Cerebellar nuclear complex (tissue), 1 donor: ENCODE measurements at places on chromosomes 3 and 15.

DNA sequence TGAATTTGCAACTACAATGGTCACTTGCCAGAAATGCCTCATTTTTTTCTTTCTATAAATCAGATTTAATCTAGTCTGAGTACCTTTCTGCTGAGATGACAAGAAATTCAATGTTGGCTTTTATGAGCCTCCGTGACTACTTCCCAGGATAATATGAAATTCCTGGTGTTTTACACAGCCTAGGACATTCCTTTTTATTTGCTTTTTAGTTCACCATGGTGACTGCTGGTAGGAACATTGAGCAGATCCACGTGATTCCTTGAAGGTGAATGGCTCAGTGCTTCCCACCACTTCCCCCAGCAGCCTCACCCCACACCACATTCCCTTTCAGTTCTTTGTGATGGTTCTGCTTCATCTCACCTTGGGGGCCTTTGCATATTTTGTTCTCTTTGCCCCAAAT, 4.3 kb upstream of the NPTN start:
- DNase-seq: no peak

DNA sequence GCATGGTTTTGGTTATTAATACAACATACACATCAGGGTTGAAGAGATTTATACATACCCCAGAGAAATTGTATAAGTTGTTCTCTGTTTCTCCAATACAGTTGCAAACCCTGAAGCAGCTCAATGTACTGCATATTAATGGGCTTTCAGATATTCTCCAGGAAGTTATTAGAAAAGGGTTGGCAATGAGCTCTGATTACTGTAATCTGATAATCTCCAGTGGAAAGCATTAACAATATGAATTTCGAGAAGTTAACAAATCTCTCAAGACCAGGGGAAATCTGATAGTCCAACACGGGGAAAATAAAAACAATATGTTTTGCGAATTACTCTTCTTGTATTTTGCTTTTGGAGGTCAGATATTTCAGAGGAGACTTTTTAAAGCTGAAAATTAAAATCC, 950.1 kb downstream of the TBL1XR1 start:
- DNase-seq: no peak

DNA sequence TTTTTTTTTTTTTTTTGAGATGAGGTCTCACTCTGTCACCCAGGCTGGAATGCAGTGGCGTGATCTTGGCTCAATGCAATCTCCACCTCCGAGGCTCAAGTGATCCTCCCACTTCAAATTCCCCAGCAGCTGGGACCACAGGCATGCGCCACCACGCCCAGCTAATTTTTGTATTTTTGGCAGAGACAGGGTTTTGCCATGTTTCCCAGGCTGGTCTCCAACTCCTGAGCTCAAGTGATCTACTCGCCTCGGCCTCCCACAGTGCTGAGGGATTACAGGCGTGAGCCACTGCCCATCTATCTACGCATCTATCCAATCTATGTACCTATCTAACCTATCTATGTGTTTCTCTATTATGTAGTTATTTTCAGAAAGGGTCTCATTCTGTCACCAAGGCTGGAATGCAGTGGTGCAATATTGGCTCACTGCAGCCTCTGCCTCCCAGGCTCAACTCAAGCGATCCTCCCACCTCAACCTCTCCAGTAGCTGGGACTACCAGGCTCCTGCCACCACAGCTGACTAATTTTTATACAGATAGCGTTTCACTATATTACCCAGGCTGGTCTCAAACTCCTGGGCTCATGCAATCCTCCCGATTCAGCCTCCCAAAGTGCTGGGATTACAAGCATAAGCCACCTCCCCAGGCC, 20.2 kb upstream of the GPX1 start:
- DNase-seq: no peak

DNA sequence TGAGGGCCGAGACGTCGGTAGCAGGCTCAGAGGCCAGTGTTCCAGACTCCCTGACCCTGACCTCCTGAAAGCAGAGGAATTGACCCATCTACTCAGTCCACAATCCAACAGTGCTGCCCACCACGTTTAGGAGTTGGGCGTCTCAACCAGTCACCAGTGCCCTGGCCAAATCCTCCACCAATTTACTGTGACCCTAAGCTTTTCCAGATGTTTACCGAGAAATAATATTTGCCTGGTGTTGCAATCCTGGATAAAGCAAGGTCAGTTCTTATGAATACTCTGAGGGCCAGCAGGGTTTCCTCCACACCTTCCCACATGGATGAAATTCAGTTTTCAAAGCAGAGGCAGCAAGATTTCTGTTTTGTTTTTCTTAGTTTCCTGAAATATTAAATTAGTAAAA, 7.5 kb upstream of the APOD start:
- no peak for DNase-seq

GRCh38 chr3:166484470-166484869, 647.2 kb upstream of the BCHE start:
- no peak for DNase-seq

GRCh38 chr15:52008698-52009434, 10.2 kb upstream of the MAPK6 start:
- DNase-seq: no peak

DNA sequence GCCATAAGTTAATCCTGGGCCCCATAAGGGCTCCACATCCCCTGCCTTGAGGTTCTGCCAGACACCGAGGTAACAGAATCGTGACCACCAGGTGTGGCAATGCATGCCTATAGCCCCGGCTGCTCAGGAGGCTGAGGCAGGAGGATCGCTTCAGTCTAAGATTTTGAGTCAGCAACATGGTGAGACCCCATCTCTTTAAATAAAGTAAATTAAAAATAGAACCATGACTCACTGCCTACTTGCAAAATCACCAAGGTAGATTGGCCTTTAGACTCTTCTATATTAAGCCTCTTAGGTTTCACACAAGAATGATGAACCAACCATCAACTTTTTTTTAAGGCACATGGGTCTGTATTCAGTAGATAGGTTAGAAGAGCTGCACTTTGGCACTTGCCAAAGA, 9.7 kb downstream of the WDR5B start:
- DNase-seq: no peak

DNA sequence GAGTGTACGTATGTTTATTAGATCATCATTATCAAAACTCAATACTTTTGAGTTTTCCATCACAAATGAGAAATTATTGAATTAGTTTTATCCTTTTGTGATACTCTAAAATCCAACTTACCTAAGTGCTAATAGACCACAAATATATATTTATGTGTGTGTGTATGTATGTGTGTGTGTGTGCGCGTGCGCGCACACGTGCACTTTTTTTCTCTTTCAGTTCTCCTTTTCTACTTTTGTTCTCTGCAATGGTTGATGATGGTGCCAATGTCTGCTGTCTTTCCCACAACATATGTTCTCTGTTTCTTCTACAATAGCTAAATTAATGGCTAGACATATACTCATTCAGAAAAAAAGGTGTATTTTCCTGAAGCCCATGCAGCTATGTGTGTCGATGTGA, 571.6 kb upstream of the ARPP21 start:
- DNase-seq: no peak

DNA sequence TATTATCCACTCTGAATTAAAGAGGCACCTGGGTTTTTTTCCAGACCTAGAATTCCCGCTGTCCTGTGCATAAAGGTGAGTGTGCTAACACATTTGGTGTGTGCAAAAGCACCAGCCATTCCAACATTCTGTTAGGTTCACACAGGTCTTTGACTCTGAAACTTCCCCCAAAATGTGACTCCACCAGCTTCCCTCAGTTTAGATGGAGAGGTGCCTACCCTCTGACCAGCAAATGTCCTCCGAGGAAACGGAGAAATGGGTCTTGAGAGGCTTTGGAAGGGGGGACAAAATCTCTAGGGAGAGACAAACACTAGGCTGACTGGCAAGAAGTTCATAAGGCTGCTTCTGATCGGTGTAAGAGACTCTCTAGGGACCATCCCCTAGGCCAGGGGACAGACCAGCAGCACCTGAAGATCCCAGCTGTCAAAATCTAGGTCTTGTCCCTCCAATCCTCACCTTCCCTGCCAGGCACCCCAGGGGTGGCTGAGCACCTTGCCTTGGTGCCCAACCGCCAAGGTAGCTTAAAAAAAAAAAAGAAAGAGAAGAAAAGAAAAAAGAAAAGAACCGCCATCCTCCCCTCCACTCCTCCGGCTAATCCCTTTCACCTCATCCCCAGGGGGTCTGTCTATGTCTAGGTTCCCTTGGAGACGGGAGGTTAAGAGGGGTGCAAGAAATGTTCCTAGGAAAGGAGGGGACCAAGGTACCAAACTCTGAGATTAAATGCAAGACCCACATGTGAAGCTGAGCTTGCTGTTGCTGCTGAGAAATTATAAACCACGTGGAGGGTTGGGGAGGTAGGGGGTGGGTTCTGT, 2.0 kb upstream of the MECOM start:
- no peak for DNase-seq

GRCh38 chr3:59444676-59445075, 394.9 kb upstream of the CFAP20DC start:
- DNase-seq: no peak

- DNase-seq: no peak
These were observed 1.0 kb downstream of the USP8 start for GRCh38 chr15:50425219-50425618.

GRCh38 chr15:54810496-54810895, 386.2 kb downstream of the RSL24D1 start:
- DNase-seq: no peak

DNA sequence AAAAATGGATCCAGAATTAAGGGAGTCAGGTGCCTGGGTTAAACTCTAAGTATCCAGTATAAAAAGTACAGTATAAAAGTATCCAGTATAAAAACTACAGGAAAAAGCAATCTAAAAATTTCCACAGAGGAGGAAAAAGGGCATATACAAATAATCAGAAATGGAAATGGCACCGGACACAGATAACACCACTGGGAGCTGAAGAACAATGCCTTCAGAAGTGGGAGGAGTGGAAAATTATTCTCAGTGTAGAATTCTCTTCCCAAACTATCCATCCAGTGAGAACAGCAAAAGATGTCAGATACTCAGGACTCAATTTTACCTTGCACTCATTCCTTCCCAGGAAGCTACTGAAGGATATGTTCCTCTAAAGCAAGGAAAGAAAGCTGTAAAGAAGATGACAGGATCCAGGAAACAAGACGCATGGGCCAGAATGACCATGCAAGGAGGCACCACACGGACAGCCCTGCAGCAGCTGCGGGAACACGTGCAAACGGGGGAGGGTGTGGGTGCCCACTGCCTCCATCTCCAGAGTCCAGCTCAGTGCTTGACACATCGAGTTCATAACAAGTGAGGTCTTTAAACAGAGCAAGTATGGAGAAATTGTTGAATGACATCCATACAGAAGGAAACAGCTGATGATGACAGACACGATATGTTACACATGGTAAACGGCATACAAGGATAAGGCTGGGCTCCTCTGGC, 68.5 kb downstream of the CHSY1 start:
- DNase-seq: no peak

DNA sequence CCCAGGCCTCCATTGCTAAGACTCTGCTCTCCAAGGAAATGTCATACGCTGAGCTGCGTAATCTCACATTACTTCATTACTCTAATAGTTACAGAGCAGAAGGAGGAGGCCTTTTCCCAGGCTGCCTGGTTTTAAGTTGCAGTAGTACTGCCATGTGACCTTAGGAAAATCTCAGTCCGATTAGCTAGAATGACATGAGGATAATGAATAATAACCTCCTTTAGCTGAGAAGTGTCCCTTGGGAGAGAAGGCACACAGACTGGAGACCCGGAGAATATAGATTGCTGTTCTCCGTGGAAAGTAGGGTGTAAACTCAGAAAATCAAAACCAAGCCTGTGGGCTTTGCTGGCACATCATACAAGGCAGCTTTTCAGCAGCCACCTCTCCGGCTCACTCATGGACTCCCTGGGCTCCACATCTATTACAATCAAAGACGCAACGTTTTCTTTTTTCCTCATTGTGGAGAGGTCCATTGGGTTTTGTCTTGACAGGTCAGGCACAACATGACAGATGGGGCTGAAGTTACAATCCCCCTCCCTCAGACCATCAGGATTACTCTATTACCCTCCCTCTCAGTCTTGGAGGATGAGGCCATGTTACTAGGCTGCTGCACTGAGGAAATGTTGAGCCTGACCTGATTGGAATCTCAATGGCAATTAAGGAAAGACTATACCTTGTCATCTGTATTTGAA, 134.8 kb upstream of the MB21D2 start:
- no peak for DNase-seq

- no peak for DNase-seq
These were observed 111.4 kb upstream of the ALCAM start for GRCh38 chr3:105255350-105255749.

DNA sequence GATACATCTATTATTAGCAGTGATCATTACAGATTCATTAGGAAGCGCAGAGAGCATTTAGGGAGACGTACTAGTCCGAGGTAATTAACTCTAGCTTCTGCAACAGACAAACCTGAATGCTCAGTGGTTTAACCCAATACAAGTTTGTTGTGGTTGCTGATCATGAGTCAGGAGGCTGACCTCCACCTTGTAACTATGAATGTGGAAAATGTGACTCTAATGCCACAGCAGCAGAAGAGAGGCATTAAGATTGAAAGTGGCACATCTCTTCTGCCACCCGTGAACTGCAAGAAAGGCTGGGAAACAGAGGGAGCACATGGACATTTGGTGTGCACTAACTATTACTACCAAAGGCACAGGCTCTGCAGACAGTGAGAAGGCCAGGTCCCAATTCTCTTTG, 71.2 kb upstream of the C3orf80 start:
- DNase-seq: no peak

- no peak for DNase-seq
These were observed at the start of gene UBE2Q2 for GRCh38 chr15:75842722-75843677. Gene UBE2Q2, plus strand, starts transcription at chr15:75843447. Its CDS starts 220 bp downstream, at chr15:75843667.

GRCh38 chr3:185539934-185540333, 12.5 kb downstream of the LIPH start:
- no peak for DNase-seq

GRCh38 chr15:96097661-96098060, 232.8 kb upstream of the NR2F2 start:
- DNase-seq: no peak

DNA sequence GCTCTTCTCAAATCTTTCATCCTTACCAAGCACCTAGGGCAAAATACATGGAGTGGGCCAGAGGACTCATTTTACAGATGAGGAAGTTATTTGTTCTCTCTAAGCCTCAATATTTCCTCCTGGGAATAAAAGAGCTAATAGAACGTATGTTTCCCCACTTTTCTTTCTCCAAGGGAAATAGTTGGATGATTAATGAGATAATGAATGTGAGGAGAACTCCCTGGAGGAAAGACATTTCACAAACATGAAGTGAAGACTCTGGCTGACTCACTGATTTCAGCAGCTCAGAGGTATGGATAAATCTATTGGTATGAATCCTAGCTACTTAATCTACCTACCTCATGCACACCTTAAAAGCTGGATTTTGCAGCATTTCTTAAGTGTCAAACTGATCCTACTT, 98.4 kb downstream of the ECT2 start:
- DNase-seq: no peak

DNA sequence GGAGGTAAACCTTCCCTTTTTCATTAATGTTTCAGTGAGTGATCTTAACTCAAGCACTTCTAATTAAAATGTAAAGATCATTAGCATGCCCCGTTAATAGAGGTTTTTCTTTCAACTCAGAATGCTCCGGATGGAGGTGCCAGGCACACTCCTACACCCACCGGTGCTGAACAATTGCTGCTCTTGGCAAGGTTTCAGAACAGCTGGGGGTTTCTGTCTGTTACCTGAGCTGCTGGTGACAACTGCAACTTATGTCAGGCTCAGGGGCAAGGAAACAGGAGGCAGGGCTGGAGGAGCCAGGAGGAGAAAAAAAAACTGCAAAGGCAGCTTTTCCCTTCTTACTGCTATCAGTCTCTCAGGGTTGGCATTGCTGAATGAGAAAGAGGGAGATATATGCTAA, 250.1 kb downstream of the DIPK2A start:
- no peak for DNase-seq

GRCh38 chr3:123658118-123658851, 73.4 kb upstream of the HACD2 start:
- no peak for DNase-seq
